Mucosa of gallbladder (tissue), 1 donor: ENCODE measurements at places on chromosomes 16 and 17. TPM values are rescaled to one million over a fixed set of nuclear protein-coding genes. Genes with fewer than 3 reads are reported as not detected.

The IL21R gene
- total RNA-seq, result 1.2 TPM

GRCh38 chr17:51056813-51057510 lies 63.7 kb downstream of the SPAG9 start:
- no peak for DNase-seq

GRCh38 chr17:82846061-82846691 lies 6.4 kb upstream of the ZNF750 start:
- DNase-seq, result no peak

The C17orf50 gene
- total RNA-seq, result not detected
